ENCODE measurements at places on chromosomes 1 and 21.
A peak's percentile ranks its signal among the peaks of the same experiment; 100 is the strongest.

- DNase-seq = no peak
Observed at GRCh38 chr1:178418284-178418955, 78.3 kb downstream of the CLEC20A start.

GRCh38 chr1:40232444-40232843 lies 15.3 kb upstream of the TMCO2 start:
- DNase-seq = no peak

DNA sequence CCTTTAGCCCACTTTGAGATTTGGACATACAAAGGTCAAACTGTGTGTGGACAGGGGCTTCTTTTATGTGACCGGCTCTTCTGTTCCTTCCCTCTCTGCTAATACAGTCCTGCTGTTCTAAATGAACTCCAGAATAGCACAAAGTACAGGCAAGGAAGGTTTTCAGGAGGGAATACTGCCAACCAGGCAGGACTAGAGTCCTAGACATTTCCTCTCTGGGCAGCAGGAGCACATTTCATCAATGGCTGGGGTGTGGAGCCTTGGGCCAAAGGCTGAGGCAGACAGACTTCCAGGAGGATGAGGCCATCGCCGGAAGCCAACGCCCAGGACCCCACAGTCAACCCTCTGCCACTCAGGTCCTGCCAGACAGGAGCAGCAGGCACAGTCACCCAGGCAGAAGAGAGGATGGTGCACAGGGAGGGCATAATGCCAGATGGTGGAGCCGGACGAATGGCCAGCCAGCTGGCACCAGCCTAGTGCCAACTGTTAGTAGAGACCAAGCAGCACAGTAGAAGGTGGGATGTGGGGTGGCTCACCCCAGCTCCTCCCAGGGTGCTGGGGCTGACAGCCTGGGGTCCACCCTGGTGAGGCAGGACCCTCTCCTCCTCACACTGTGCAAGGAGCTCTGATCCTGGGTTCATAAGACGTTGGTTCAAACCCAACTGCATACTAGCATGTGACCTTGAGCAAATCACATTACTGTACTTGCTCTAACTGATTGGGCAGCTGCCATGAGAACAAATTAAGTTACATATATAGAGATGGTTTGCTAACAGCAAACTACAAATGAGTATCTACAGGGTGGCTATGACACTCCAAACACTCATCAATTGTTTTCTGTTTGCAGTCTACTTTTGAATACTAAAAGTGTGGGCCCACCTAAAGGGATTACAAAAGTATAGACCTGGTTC lies 410.7 kb downstream of the SIPA1L2 start:
- DNase-seq = no peak

DNA sequence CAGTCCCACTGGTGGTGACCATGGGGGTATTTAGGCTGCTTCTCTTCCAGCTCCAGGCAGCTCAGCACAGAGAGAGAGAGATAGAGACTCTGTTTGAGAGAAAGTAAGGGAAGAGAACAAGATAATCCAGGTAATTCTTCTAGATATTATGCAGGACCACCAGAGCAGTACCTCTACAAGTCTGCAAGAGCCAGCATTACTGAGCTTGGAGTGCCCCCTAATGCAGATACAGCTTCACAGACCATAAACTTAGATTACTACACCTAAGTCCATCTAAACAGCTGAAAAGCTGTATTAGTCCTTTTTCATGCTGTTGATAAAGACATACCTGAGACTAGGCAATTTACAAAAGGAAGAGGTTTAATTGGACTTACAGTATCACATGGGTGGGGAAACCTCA lies 570.3 kb downstream of the LRRIQ3 start:
- no peak for DNase-seq

- no peak for DNase-seq
Observed at GRCh38 chr1:90715309-90715708, 1.8 kb downstream of the BARHL2 start.

- DNase-seq = peak; percentile 76
Observed at GRCh38 chr1:106268070-106268469, 788.4 kb upstream of the PRMT6 start.

- no peak for DNase-seq
Observed at GRCh38 chr1:20823845-20824244, 36.7 kb upstream of the HP1BP3 start.

GRCh38 chr21:28418726-28419514 lies 573.8 kb downstream of the LTN1 start:
- DNase-seq = no peak

DNA sequence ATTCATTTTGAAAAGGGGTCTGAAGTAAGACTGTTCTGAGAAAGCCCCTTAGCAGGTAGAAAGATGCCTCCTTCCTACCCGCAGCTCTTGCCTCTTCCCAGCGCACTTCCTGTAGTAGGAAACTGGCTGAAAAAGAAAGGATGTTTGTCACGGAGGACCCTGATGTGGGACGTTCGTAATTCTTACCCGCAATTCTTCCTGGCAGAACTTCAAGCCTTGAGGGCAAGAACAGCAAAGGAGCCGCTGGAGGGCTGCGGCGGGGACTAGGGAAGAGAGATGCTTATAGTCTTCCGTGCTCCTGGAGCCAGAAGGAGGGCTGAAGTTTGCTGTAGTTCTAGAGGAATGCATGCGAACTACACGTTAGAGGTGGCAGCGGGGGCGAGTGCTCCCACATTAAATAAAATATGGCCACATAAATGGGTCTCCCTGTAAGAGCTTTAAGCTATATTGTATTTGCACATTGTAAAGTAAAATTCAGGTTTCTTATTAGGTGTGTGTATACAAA lies 6.3 kb downstream of the C1orf53 start:
- no peak for DNase-seq

DNA sequence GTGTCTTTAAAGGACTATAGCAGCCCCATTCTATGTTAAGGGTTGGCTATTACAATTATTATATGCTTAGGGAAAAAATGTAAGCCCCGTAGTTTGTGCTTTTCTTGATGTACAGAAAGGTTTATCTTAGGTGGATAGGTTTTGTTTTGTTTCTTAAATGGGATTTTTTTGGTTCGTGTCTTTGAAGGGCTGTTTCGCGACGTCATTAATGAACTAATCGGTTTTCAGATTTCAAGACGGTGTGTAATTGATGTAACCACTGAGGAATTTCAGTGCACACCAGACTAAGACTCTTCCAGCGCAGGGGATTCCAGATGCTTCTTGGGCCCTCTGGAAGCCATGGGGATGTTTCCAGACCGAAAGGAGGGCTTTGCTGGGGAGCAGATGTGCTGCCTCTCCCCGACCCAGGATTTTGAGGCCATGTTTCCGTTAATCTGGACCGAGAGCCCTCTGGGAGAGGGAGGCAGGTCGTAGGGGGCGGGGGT lies 4.8 kb upstream of the SIM2 start:
- DNase-seq = no peak

GRCh38 chr1:111618081-111618480 lies 1.5 kb upstream of the RAP1A start:
- DNase-seq = no peak

DNA sequence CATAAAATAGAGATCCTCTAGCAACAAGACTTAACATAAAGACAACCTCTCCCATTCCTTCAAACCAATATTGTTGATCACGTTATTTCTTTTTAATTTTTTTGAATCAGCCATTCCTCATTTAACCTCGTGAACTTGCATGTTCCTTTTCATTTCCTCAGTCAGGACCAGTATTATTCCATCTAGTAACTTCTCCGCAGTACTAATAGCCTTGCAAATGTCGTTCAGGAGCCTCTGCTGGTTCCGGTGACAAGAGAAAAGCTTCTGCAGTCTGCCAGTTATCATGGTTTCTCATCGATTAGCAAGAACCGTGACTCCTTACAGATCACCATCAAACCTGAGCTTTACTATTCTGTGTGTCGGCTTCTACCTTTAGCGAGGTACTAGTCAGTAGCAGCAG lies 3.0 kb downstream of the APP start:
- no peak for DNase-seq

DNA sequence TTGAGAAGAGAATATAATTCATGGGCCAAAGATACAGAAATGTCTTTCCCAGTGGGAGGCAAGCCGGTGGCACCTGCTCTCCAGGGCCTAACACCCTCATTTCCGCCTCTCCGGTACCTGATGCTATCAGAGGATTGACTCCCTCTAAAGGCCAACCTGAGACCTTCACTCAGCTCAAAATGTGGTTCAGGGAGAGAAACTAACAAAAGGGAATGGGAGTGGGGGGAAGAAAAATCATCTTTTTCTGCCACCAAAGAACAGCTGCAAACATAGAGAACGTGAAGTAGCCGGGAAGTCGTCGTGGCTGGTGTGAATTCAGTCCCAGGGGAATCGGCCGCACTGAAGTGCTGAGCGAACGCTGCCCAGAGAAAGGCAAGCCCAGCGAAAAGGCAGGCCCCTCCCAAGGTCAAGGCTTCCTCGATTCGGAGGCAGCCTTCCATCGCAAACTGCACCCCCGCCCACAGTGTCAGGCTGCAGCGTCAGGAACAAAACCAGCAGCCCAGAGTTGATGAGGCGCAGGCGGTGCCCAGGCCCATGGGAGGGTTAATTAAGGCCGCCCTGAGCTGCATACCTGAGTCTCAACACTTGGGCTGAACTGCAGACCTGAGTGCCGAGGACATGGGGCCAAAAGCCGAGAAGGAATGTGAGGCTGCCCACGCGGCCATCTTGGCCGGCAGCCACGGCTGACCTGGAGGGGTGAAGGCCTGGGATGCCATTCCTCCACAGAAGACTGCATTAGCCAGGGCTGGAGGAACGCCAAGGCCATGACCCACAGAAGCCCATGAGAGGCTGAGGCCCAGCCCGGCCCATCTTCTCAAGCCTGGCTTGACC lies 160.2 kb downstream of the PSMG1 start:
- DNase-seq = no peak

GRCh38 chr1:51433269-51433971 lies 85.6 kb downstream of the EPS15 start:
- DNase-seq = no peak

DNA sequence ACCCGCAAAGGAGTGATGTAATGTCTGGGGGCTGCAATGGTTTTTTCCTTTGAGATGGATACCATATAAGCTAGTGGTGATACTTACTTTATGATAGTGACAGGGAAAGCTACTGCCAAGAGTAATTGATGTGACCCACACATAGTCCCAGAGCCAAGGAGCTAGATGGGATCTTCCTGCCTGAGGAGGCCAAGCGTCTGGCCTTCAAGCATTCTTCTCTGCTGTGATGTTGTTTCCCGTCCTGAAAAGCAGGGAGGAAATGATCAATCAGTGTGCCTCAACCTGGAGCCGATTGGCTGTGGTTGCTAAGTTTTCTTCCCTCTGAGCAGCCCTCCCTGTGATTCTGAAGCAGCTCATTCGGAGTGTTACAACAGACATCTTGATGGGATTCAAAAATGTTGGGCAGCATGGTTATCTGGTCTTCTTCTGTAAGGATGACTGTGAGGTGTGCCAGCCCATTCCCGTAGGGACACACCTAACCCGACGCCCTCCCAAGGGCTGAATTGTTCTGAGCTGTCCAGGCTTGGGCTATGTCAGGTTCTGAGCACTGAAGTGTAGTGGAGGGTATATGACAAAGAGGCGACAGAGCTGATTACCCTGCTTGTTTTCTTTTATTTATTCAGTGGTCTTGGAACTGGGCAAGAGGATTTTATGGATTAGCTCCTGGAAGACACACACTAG lies 56.7 kb downstream of the UCK2 start:
- DNase-seq = no peak

- peak; percentile 58 for DNase-seq
Observed at GRCh38 chr1:235597867-235598553, 51.6 kb downstream of the GNG4 start.

DNA sequence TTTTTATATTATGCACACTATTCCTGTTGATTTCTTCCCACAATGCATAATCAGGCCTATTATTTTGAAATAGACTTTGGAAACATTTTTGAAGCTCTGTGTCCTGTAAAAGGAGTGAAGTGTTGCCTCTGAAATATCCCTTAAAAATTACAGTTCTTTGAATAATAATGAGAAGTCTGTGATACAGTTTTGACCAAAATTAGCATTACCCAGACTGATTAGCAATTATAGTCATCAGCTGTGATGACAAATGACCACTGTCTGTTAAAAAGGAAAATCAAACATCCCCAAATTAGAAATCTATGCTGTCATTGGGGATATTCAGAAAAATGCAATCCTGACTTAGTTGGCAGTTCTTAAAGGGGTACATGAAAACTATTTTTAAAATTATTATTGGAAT lies 63.7 kb downstream of the PTGS2 start:
- DNase-seq = no peak

GRCh38 chr1:55049914-55050278 lies 10.5 kb downstream of the PCSK9 start:
- DNase-seq = no peak

DNA sequence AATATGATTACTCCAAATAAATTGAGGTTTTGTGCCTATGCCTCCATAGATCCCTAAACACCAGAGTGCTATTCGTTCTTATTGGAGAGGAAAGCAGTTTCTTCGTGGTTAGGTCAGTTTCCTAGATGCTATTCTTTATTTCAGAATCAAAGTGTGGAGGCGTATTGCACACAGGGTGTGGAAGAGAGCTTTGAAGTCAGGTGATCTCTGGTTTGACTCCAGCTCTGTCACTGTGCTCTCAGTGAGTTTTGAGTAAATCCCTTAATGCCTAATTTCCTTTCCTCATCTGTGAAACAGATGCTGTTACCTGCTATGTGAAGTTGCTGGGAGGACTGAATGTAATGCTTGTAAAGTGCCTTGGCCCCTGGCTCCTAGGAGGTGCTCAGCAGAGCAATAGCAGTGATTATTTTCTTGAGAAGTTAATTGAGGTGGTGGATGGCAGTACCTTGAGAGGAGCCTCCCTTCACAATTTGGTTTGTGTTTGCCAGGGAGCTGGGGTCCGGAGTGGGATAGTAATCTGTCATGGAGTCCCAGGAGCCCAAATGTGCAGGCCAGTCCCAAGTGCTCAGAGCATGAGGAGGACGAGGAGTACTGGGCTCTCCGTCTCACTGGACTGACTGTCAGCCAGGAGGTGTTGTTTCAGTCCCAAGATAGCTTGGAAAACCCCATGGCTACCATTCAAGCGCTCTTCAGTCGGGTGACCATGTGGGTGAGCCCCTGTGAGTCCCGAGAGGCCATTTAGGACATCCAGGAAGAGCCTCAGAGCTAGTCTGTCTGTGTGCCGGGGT lies 14.9 kb downstream of the NTPCR start:
- no peak for DNase-seq

All from NCI-H460 (cell line).